ENCODE measurements at places on chromosomes 2 and 18.
A peak's percentile ranks its signal among the peaks of the same experiment; 100 is the strongest.

- no peak for DNase-seq
These were observed 114.1 kb upstream of the SMAD7 start for GRCh38 chr18:49064889-49065288.

DNA sequence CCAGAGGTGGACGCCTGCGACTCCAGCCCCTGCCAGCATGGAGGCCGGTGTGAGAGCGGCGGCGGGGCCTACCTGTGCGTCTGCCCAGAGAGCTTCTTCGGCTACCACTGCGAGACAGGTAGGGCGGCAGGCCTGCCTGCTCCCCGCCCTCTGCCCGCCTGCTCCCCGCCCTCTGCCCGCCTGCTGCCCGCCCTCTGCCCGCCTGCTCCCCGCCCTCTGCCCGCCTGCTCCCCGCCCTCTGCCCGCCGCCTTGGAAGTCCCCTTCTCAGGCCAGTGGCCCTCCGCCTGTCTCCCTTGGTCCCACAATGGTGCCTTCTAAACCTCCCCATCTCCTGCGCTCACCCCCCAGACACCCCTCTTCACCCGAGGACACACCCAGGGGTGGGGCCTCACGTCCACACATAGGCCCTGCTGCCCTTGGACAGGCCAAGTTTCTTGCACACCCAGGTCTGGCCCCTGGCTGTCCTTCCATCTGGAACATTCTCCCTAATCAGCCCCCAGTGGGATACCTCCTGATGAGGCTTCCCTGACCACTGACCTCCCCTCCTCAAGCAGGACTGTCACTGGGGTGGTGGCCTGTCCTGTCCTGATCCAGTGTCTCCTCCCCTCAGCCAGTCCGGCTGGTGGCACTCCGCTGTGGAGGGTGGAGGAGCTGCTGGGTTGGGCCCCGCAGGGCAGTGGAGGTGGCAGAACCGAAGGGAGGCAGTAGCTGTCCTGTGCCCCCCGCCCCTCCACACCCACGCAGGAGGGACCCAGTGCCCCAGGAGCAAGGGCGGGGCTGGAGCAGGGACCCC lies 37.9 kb downstream of the MTERF4 start:
- peak; percentile 38 for DNase-seq

GRCh38 chr2:36951027-36951518 lies 15.3 kb downstream of the STRN start:
- no peak for DNase-seq

DNA sequence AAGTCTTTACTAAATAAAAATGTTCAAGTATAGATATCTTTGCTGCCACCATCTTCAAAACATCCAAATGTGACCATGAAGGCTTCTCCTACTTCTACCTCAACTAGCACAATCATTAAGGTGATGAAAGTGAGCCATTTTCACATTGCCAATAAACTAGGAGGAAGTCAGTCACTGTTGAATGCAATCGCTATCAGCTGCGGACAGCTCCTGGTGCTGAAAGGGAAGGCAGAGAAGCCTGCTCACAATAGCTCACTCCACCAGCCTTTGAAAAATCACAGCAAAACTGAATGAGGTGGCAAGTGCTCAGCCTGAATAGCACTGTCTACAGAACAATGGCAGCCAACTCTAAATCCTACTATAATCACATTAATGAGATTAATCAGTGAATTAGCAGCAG lies 2.2 kb downstream of the MYT1L start:
- DNase-seq: no peak

DNA sequence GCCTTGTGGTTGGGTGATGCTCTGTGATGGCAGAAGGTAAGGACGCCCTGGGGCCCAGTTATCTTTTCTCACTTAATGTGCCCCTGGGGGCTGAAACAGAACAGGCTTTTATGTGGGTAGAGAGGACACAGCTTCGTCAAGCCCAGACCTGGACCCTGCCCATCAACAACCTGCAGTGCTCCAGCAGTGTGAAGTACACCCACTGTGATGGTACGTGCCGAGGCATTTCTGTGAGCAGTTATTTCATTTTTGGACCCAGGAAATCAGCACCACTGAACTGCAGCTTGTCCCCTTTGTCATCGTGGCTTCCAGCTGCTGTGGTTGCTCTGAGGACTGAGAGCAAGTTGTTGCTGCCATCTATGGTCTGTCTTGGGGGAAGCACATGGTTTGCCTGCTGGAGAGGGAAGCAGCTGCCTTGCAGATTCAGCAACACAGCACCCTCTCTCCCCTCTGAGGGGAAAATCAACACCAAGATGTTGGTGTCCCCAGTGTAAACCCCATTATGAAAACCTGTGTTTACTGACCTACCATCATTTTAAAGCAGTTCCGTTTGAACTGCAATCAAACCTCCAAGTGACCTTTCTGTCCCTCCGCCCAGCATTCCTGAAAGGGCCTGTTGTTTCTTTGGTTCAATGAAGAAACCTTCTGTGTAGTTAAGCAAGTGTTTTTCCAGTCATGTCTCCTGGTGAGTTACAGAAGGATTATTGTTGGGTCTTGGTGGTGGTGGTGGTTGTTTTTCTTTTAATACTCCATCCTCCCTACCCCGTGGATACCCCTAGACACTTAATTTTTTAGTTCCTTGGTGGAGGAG lies 158.2 kb downstream of the MGAT5 start:
- DNase-seq: peak; percentile 65

DNA sequence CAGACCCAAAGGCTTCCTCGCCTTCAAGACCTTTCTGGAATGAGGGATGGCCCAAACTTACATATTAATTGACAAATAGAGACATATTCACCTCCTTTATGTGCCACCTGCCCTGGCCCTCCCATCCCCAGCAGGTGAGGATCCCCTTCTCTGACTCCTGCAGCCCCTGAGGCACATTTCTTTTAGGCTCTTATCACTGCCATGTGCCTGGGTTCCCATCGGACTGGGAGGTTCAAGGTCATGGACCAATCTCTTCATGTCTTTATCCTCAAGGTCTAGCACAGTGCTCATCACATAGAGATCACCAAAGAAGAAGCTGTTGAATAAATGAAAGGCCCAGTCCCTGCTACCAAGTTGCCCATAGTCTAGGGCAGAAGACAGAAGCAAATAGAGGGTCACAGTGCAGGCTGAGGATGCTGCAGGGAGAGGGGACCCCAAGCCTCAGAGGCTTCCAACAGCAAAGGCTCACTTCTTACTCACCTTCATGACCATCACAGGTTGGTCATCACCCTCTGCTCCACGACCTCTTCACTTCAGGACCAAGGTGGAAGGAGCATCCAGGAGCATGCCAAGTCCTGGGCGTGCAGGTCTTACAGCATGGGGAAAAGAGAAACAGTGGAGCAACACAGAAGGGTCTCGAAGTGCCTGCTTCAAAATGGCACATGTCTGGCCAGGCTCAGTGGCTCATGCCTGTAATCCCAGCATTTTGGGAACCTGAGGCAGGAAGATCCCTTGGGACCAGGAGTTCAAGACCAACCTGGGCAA lies 193.9 kb downstream of the SMAD2 start:
- DNase-seq: no peak
